ENCODE measurements at places on chromosomes 2 and 18. TPM values are rescaled to one million over a fixed set of nuclear protein-coding genes. Genes with fewer than 3 reads are reported as not detected.

KRTCAP3 gene
- polyA plus RNA-seq = 4.5 TPM

CTLA4 gene
- polyA plus RNA-seq = not detected

SLC38A11 gene
- 0.08 TPM for polyA plus RNA-seq

GRCh38 chr2:69013840-69014821 is 1.2 kb downstream of the ANTXR1 start:
- peak; percentile 24 for DNase-seq

DNA sequence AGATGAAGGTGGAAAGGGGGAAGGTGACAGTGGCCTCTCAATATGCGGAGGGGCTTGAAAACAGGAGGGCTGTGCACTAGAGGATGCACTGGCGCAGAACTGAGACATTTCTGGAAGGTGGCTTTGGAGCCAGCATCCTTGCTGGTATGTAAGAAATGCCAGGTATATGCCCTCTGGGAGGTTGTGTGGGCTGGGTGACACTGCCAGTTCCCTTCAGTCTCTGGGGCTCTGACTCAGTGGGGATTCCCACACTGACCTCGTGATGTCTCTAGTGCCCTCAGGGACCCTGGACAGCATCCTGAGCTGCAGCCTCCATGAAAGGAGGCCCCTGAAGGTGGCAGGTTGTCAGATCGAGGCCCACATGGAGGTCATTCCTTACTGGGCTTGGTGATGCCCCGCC is 74.0 kb downstream of the AGAP1 start:
- peak; percentile 63 for DNase-seq

- DNase-seq = no peak
Observed at GRCh38 chr2:186605041-186605440, 15.2 kb downstream of the ITGAV start.

DNA sequence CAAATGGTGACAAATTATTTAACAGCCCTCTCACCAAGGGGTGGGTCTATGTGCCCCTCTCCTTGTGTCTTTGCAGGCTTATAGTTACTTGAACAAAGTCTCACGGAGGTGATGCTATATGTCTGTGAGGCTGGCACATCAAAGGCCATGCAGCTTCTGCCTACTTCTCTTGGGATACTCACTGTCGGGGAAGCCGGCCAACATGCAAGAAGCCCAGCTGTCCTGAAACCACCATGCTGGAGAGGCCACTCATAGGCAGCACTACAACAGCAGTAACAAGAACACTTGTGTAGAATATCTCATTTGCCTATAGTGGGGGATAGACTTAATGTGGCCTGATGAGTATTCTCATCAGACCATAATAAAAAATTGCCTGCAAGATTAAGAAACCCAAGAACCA is 233.7 kb upstream of the NCKAP5 start:
- no peak for DNase-seq

CDH7 gene
- not detected for polyA plus RNA-seq

DNA sequence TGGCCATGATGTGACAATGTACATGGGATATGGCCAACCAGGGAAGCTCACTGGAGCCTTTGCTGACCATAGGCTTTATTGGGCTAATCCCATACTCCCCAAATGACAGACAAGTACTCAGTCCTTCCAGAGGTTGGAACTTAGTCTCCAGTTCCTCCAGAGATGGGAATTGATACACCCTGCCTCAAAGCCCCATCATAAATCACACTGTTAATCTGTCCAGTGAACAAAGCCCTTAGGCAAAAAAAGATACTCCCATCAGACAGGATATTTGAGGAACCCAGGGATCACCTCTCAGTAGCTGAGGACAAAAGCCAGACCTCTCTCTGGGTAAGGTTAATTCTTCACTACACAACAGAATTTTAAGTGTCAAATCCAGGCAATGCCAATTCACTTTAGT is 247.5 kb upstream of the CDH20 start:
- DNase-seq = no peak

RAX gene
- polyA plus RNA-seq = not detected

GRCh38 chr2:98378901-98379300 is 32.6 kb downstream of the CNGA3 start:
- peak; percentile 84 for DNase-seq

DNA sequence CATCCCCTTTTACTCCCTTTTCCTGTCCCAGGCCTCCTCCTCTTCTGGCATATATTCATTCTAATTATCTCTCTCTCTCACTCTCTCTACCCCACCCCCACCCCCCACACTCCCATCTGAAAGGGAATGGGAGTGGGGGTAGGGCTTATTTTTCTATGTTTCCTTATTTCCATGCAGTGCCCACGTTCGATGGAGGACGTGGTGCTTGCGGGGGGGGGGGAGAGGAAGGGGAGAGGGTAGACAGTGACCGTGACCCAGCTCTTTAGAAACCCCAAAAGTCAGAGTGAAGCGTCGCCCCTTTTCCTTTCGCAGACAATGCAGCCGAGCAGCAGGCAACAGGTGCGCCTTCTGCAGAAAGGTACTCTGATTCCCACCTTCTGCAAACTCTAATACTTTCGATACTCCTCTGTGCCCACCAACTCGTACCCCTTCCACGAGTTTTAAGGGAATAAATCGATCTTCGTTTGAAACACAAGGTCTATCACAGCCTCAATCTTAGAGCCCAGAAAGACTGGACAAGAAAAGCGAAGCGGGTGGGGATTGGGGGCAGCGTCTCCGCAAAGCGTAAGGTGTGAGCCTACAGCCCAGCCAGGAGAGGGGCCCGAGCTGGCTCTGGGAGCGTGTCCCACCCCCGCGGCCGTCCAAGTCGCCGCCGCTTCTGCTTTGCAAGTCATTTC is 891 bp upstream of the NR4A2 start:
- peak; percentile 32 for DNase-seq

DNA sequence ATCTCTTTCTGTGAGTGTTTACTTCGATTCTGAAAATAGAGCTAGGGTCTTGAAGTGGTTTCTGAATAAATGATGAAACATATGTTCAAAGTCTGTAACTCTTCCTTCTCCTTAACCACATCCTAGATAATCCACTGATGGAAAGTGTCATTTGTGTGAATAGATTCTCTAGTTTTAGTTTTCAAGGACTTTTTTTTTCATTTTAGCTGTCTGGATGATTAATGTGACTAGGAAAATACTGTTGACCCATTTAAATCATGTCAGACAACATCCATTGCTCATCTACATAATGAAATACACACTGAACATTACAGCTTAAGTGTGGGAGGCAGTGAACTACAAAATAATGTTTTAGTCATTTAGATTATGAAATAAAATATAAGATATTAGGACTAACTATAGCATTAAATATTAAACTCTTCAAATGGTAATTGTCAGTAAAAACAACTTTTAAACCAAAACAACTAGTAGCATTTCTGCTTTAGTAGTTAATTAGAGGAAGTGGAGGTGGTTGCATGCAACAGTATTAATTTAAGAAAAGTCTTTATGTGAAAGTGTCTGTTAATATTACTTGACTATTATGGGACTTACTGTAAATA is 39.1 kb upstream of the DLX1 start:
- DNase-seq = no peak

CNGA3 gene
- not detected for polyA plus RNA-seq

- no peak for DNase-seq
Observed at GRCh38 chr18:406677-407076, 93.8 kb downstream of the COLEC12 start.

- no peak for DNase-seq
Observed at GRCh38 chr2:236008006-236008405, 160.2 kb downstream of the GBX2 start.

MOB1A gene
- 36.6 TPM for polyA plus RNA-seq

DNA sequence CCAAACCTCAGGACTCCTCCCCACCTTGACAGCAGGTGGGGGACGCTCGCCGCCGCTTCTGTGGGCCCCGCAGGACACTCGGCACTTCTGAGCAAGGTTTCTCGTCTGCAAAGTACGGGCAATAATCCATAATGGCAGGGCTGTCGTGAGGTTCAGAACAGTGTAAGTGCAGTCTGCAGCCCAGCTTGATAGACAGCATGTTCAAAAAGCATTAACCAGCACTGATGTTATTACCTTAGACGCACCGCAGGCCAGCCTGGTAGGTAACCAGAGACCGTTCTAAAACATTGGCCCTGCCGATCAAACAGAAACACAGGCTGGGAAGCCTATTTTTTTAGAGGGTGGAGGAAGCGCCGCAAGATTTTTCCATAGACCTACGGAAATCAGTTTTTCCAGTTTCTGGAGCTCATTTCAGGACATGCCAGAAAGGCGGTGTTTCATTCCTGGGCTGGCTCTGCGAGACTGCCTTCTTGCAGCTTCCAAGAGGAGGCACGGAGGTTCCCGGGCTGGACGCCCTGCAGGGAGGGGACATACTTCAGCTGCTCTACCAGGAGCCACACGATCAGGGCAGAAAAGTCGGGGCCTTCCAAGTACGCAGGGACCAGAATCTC is 148.7 kb downstream of the TPO start:
- no peak for DNase-seq

DNAH6 gene
- 0.03 TPM for polyA plus RNA-seq
